Dorsolateral prefrontal cortex (tissue), 122 donors: ENCODE measurements at places on chromosomes 13 and 19. TPM values are rescaled to one million over a fixed set of nuclear protein-coding genes. Genes with fewer than 3 reads are reported as not detected.

GRCh38 chr13:102100234-102100633 lies 301.6 kb downstream of the FGF14 start:
- DNase-seq, result no peak

- no peak for DNase-seq
Measured at GRCh38 chr19:11814700-11815035, 595 bp downstream of the ZNF440 start.

DNA sequence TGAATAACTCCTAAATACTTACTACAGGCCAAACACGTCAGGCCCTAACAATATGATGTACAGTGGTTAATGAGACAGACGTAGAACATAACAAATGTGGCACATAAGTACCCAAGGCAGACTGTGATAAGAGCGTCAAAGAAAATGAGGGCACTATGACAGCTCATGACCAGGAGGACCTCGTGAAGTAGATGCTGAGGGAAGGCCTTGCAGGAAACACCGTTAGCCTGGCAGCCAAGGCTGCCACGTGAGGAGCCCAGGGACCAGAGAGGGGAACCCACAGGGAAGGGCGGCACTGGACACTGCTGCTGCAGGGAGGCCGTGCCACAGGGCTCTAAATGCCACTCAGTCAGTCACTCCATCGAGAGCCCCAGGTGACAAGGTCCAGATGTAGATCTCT lies 5.7 kb downstream of the TUBGCP3 start:
- no peak for DNase-seq

DNA sequence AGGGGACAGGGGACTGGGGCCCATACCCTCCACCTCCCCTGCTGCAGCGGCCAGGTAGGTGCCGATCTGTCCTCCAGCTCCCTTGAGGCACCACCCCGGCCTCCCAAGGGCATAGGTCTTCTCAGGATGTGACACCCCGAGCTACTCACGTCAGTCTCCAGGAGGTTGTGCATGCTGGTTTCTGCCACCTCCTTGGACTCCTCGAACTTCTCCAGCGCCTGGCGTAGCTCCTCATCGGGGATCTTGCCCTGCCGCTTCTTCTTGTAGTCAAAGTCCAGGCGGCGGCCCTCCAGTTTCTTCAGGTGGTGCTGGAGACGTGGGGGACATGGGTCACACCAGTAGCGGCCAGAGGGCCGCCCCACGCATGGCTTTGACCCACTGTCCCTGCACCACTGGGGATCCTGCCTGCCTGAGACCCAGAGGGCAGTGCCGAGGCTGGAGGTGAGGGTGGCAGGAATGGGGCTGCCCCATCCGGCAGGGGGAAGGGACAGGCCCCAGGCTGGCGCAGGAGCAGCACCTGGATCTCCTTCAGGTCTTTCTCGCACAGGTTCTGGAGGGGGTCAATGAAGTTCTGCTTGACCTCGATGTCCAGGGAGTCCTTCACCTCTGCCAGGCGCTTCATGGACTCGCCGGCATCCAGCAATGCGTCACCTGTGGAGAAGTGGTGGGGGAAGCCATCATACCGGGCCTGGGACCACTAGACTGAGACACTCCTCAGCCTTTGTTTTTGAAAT lies 20.4 kb downstream of the MPND start:
- no peak for DNase-seq

ZNF723 gene
- total RNA-seq, result not detected
